Activated gamma-delta T cell (primary cell): ENCODE measurements at places on chromosomes 7 and 10.

DNA sequence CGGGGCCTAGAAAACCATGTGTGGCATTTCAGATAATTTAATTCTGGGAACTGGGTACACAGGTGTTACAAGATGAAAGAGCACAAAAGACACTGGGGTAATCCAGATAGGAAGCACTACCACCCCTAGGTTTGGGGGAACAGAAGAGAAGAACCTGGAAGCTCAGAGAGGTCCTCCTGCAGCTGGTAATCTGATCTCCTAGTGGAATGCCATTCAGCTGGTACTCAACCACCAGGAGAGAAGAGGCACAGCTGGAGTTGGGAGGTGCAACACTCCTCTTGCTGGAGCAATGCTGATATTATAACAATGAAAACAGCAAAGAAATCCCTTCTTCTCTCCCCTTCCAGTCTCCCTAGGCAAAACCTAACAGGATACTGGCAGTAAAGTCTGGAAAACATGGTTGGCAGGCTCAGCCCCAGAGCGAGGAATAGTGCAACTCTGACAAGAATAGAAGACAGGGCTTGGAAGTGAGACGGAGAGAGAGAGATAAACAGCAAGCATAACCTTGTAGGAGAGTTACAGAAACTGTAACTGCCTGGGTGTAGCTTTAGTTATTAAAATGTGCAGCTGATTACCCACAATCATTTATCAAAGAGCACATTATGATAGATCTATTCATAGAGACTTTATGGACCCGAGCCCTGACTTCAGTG, 35.0 kb downstream of the NRF1 start:
- DNase-seq: no peak

DNA sequence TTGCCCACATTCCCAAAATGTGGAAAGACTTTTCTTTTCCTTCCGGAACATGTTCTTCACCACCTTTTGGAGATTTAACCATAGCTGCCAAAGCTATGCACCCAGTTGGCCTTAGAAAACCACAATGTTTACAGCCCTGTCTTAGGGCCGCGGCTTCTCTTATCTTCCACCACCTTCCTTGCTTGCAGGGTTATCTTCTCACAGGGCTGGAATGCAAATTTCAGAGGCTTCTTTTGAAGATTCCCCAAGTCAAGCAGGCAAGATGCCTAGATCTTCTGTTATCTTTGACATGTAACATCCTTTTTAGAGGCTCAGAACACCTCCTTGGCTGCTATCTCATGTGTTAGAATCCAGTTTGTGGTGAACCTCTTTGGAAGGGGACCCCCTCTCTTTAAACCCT, 11.1 kb downstream of the KCTD7 start:
- no peak for DNase-seq

GRCh38 chr7:15305002-15305600, 256.7 kb downstream of the AGMO start:
- DNase-seq: no peak

DNA sequence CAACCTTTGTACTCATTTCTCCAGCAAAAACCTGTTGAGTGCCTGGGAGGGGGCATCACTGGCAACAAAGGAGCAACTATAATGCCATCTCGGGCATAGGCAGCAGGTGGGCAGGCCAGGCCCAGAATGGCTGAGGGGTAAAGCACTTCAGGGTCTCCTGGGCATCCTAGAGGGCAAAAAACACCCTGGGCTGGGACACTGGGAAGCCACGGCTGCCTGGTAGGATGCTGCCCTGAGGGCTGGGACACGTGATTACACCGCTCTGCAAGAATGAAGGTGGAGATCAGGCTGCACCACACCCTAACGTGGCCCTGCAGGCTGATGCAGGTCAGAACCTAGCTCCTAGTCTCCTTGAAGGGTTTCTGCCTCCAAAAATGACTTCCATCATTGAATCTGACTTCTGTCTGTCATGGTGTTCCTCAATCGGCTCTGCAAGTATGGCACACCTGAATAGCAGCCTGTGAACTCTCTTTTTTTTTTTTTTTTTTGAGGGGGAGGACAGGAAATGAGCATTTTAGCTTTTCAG, 4.5 kb upstream of the TRAPPC14 start:
- DNase-seq: no peak

DNA sequence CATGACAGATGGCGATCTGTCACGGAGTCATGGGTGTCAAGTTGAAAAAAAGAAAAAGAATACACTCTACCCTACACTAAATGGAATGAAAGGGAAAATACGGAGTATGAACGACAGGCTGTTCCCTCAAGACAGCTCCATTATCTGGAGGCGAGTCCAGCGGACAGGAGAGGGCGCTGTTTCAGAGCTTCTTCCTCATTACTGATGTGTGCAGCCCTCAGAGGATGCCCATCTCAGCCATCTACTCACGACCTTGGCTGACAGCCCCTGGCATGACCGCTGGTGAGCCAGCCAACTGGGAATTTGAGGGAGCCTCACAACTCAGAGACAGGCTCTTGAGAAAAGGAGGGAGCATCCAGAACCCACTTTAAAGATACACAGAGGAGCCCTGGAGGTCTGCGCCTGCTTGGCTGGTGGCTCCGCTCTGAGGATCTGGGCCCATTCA, 49.6 kb upstream of the SMNDC1 start:
- no peak for DNase-seq

DNA sequence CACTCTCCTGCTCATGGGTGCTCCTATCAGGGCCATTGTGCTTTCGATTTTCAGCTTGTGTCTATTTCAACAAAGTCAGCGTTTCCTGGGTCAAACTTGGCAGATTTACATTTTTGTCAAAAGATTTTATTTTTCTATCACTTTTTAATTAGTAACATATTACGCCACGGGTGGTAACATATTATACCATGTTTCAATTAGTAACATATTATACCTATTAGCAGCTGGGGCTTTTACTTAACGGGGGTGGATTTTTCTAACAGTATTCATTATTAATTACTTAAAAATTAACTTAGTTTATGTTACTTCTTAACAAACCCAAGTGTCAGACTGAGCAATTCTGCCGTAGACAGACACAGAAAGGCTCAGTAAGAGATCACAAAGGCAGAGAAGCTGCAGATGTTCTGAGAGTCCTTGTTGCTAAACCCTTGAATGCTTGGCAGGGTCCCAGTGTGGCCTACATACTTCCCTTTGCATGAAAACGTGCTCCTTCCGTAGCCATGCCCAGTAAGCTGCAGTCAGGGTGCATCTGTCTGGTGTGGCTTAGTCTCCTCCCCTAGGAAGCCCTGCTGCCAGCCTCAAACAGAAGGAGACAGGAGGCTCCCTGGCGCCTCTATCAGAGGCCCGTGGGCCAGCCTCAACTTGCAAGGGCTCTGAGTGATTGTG, 263.1 kb upstream of the CXCL12 start:
- no peak for DNase-seq

DNA sequence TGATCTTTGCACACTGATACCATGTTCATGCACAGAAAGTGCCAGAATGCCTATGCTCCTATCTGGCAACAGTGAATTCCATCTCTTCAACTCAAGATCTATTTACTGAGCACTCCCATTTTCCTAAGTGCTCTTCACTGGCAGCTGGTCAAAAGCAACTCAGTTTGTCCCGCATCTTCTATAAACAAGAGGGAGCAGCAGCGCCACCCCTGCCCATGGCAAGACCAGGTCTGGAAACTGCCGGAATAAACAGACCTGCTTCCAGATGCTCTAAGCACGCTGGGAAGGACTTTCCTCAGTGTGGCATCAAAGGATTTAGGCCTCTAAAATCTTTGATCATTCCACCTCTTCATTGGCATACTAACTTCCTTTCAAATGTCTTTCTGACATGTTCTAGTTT, 104.4 kb upstream of the MACROH2A2 start:
- DNase-seq: no peak

GRCh38 chr10:90047243-90047729, 345.9 kb downstream of the KIF20B start:
- no peak for DNase-seq

DNA sequence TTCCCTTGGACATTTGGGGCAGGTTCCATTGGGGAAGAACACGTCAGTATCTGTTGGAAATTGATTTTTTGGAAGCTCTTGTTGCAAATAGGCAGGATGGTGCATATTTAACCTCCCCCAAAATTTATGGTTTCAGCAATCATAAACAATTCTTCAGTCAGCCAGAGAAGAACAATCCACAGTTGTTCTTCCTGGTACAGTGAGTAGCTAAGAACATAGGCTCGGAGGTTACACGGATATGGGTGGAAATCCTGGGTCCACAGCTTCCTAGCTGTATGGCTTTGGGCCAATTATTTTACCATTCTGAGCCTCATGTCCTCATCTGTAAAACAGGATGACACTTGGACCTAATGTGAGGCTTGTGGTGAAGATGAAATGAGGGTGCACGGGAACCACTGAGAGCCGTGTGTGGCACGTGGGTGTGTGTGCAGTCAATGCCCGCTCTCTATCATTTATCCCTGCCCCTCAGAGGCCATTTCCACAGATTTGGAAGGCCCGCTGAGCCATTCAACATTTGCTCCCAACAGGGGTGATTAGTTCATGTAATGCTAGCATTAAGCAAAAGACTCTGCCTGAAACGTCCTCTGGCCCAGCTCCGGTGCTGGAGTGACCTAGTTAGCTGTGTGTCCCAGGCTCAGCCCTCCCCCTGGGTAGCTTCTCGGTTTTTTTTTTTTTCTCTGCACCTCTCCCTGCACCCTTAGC, 9.7 kb downstream of the CAMK1D start:
- no peak for DNase-seq

GRCh38 chr7:134731616-134732015, 47.8 kb upstream of the CALD1 start:
- no peak for DNase-seq

- no peak for DNase-seq
Observed at GRCh38 chr7:85081846-85082245, 105.0 kb downstream of the SEMA3D start.

- DNase-seq: no peak
Observed at GRCh38 chr7:155260498-155260872, 37.2 kb upstream of the INSIG1 start.

GRCh38 chr7:50554431-50555322, 10.5 kb downstream of the DDC start:
- no peak for DNase-seq

DNA sequence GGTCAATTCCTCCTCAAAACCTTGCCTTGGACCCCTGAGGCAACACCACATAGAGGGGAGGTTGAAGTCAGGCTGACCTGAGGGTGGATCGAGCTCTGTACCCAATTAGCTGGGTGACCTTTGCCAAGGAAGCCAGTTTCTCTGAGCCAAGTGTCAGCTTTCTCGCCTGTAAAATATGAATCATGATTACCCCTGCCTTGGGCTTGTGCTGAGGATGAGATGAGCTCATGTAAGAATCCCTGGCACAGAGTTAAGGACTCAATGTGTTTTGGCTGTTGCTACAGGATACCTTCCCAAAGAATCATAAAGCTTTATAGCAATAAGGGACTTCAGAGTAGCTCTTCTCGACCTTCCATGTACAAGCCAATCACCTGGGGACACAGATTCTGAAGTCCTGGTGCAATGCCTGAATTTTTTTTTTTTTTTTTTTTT, 43.5 kb upstream of the CACUL1 start:
- DNase-seq: no peak

- DNase-seq: no peak
Observed at GRCh38 chr7:85567983-85568382, 381.1 kb upstream of the SEMA3D start.

GRCh38 chr7:129401967-129402860, 32.0 kb upstream of the STRIP2 start:
- no peak for DNase-seq

GRCh38 chr10:102542800-102543418, 39.1 kb downstream of the SUFU start:
- DNase-seq: no peak

DNA sequence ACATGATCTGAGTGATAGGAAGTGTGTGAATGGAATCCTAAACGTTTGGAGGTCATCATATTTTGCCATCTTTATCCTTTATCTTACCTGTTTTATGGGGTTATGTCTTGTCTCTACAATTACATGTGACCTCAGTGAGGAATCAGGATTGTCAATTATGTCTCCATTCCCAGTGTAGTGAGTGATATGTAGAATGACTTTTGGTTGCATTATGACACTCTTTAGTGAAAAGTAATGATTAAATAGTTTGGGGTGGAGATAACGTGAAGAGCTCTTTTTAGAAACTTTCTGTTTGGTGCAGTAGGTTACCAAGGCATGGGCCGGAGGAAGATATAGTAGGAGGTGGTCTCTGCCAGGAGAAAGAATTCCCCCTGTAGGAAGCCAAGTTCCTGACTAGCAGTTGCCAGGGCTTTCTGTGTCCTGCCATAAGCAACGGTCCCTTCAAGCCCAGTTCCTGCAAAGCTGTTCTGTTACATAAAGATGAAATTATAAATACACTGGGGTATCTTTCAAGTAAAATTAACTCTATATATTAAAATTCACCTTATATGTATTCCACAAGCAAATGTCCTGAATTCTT, 228.2 kb downstream of the NSUN6 start:
- DNase-seq: no peak

- DNase-seq: no peak
Observed at GRCh38 chr7:132760244-132760623, 184.0 kb upstream of the PLXNA4 start.

DNA sequence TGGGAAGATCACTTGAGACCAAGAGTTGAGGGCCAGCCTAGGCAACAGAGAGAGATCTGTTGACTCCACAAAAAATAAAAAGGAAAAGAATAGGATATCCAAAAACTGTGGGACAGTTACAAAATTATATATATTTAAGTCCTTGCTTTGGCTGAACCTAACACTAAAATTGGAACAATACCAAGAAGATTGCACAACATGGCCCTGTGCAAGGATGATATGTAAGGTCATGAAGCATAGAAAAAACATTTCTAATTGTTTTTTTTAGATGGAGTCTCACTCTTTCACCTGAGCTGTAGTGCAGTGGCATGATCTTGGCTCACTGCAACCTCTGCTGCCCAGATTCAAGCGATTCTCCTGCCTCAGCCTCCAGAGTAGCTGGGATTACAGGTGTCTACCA, 139.0 kb downstream of the TPST1 start:
- no peak for DNase-seq

DNA sequence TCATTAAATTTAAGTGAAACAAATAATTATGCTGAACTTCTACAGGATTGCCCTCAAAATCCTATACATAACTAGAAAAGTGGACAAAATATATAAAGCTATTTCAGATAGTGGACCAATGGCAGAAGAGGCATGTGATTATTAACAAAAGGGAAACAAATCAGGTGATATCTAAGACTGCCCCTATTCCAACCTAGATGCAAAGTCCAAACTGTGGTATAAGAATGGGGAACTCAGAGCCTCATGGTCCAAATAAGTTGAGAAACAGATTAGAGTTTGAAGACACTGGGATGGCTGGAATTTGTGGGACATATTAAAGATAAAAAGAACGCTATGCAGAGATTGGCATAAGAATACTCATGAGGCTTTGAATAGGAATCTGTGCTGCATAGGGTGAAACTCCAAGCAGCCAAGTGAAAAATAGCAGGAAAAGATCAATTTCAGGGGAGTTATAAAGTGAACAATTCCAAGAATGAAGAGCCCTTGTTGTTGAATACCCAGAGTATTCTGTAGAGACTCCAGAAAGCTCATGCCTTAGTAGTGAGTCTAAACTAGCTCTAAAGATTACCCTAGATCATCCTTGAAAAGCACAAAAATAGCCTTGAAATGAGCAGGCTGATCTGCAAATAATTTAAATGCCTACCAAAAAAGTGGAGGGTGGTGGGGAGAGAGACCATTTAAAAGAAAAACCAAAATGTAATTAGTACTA, 152.4 kb downstream of the IMMP2L start:
- DNase-seq: no peak

GRCh38 chr10:60951272-60951724, 7.3 kb upstream of the RHOBTB1 start:
- no peak for DNase-seq

GRCh38 chr10:11119843-11120242, 102.2 kb downstream of the CELF2 start:
- DNase-seq: no peak

- no peak for DNase-seq
Observed at GRCh38 chr10:86757113-86757972, 924 bp downstream of the BMPR1A start.

GRCh38 chr10:107767185-107767584, 602.7 kb upstream of the SORCS1 start:
- no peak for DNase-seq
